Stimulated activated CD8-positive, alpha-beta memory T cell treated with anti-CD3 and anti-CD28 coated beads, Interleukin-4, amount 100 ng/mL, for 1 hour (primary cell): ENCODE measurements at places on chromosomes 4 and X.

GRCh38 chr4:5921101-5921980, 28.5 kb upstream of the CRMP1 start:
- no peak for DNase-seq

DNA sequence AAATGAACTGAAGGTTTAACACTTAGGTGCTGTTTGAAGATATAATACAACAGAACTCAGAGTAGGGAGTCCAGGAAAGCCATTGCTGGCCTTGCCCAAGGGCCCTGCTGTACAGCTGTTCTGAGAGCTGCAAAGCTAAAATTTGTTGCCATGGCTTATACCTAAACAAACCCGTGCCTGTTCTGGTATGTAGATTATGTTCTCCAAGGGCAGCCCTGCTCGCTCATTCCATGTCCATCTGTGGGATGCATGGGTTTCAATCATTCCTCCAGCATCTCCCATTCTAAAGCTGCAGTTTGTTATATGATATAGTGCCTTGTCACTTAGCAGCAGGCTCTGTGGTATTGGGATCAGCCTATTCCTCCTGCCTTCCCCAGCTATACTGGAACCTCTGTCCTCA, 80.8 kb upstream of the BMPR1B start:
- no peak for DNase-seq

- DNase-seq, result peak; percentile 18
These were observed 977 bp downstream of the MAGEE1 start for GRCh38 chrX:76428243-76429130.

DNA sequence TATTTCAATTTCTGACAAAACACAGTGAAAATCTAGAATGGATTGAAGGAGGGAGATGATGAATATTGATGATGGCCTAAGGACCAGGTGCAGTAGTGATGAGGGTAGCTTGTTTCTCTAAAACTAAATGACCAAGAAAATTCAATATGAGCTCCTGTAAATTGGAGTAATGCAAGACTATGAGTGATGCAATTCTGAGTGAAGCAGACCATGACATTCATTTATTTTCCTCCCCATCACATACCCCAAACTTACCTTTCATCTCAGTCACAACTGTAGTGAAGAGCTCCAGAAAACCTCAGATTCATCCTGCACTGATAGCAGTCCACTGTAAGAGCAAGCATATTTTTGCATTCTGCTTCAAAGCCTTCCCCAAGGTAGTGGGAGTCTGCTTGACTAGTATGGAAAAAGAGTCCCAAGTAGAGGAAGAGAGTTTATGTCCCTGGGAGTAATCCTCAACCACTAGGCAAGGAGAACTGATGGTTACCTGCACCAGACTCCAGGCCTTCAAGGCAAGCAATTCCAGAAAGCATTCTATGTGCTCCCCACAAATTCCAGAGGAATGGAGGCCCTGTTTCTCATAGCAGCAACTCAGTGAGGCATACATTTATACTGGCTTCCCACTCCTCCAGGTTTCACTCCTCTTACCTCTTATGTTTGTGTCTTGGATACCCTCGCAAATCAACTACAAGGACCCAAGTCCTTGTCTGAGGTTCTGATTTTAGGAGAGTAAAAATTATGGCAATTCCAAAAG, 47.2 kb downstream of the CXCL1 start:
- no peak for DNase-seq

GRCh38 chrX:150767475-150768131, 74.4 kb downstream of the MTMR1 start:
- no peak for DNase-seq

DNA sequence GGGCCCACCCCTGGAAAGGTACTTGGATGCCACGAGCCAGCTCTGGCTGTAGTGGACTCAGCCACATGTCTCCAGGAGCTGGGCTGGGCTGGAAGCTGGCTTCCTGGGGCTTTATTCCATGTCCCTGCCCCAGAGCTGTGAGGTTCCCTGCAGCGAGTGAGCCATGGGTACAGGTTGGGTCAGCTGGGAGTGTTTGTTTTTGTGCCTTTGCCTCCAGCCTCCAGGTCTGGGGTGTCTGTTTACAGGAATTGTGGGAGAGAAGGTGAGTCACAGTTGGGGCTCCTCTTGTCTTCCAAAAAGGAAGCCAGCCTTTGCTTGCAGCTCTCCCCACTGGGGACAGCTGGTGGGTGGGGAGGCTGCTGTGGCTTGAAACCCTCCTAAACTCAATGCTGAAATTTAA, 21.5 kb downstream of the SORCS2 start:
- DNase-seq, result no peak
